ENCODE measurements at places on chromosomes 4 and X. TPM values are rescaled to one million over a fixed set of nuclear protein-coding genes. Genes with fewer than 3 reads are reported as not detected.

GPRIN3 gene
- 5.7 TPM for total RNA-seq

DNA sequence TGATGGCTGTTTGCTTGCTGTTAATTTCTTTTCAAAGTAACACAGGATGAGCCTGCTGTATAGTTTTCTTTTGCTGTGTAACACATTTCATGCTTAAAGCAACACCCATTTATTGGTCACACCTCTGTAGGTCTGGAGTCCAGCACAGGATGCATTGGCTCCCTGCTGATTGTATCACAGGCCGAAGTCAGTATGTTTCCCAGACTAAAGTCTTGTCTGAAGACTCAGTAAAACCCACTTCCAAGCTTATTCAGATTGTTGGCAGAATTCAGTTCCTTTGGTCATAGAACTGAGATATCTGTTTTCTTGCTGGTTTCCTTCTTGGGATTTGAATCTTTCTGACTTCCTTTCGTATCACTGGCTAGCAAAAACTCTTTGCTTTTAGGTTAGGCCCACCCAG is 54.3 kb downstream of the LRP2BP start:
- no peak for DNase-seq

- DNase-seq = no peak
Observed at GRCh38 chrX:119229253-119229615, 6.9 kb upstream of the PGRMC1 start.

GRCh38 chr4:64146030-64146429 is 263.2 kb downstream of the TECRL start:
- DNase-seq = no peak

DNA sequence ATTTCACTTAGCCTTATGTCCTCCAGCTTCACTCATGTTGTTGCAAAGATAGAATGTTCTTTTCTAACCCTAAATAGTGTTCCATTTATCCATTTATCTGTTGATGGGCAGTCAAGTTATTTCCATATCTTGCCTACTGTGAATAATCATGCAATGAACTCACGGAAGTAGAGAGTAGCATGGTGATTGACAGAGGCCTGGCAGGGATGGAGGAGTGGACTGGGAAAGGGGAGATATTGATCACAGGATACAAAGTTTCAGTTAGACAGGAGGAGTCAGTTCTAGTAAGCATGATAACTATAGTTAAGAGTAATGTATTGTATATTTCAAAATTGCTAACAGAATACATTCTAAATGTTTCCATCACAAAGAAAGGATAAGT is 10.3 kb upstream of the CLNK start:
- DNase-seq = no peak

DNA sequence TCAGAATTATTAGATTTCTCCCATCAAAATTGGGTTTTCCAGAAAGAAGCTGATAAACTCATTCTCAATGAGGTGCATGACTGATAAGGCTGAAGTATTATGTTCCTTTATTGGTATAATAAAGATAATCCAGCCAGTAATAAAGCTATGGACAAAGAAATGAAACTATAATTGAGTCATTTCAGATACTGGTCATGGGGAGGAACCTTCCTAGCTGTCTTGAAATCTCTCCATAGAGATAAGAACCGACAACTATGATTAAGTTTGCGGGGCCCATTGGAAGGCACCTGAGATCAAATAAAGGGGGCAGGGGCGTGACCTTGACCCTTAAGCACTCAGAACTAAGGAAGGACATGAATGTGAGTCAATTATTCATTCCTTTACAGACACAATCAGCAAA is 47.8 kb downstream of the RAI2 start:
- DNase-seq = no peak

DNA sequence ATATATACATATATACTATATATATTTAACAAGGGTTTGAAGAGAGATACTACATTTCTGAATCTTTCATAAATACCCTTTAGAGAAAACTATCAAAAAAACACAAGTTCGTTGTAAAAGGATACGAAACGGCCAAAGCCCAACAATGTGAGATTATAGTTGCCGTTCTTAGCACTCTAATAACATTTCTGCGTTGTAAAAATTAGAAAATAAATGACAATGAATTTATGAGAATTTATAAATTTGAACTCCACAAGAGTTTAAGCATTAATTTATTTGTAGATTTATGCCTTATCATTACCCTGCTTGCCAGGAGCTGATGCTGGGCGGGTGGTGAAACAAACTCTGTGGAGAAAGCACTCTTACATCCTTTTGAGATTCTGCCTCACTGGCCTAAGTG is 1.1 kb downstream of the WDR17 start:
- no peak for DNase-seq

DNA sequence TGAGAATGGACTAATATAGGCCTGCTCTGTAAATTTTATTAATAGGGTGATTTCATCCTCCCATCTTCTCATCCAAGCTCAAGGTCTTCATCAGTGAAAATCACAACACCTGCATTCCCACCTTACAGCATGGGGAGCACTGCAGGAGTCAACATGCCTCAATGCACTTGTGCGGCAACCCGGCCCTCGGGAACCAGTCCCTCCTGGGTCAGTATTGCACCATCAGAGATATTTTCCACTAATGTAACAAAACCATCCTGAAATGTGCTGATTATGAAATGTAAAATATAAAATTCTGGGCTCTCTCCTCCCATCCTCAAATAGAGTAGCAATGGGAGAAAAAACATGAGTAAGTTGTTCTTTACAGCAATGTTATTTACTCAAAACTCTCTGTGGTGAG is 13.0 kb downstream of the USP46 start:
- no peak for DNase-seq

DNA sequence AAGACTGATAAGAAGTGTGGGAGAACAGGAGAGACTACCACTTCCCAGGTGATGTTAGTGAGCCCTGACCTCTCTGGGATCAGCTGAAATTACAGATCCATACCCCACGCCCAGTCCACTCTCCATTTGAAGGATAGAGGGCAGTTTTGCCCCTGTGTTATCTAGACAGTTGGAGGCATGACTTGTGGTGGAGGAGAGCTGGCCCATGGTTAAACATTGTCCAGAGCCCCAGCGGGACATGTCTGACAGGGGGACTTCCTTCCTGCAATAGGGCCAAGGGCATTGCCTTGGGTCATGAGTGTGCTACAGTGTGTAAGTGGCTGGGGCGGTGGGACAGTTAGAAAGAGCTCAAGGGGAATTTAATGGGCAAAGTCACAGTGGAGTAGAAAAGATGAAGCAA is 181.1 kb downstream of the MID1IP1 start:
- no peak for DNase-seq

DNA sequence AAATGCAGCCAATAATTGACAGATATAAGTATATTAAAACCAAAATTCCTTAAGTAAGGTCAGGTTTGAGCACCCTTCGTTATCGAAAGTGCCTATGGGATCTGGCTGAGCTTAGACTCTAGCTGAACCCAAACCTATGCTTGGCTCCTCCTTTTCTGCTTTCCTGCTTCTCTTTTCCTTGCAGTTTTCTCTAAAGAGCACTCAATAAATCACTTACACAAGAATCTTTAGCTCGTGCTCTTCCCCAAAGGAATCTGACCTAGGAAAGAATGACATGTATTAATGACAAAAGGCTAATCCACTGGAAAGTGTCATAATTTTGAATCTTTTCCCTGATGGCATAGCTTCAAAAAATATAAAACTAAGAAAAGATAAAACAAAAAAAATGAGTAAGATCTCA is 282.7 kb downstream of the DKK2 start:
- no peak for DNase-seq

DNA sequence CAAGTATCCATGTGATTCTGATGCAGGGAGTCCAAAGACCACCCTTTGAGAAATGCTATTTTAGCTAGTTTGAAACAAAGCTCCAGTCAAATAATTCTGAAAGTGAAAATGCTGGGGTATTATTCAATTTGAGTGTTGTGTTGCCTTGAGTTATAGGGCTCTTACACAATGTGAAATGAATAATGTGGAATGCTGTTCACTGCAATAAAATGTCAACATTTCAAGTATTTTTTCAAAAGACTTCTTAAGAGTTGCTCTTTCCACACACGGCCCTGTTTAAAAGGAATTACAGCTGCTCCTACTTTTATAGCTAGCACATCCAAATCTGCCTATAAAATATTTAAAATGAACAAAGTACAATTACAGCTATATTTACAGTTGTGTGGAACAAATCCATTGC is 27.5 kb upstream of the PLS3 start:
- DNase-seq = no peak

GRCh38 chr4:76090241-76090691 is 15.8 kb downstream of the ART3 start:
- no peak for DNase-seq

DNA sequence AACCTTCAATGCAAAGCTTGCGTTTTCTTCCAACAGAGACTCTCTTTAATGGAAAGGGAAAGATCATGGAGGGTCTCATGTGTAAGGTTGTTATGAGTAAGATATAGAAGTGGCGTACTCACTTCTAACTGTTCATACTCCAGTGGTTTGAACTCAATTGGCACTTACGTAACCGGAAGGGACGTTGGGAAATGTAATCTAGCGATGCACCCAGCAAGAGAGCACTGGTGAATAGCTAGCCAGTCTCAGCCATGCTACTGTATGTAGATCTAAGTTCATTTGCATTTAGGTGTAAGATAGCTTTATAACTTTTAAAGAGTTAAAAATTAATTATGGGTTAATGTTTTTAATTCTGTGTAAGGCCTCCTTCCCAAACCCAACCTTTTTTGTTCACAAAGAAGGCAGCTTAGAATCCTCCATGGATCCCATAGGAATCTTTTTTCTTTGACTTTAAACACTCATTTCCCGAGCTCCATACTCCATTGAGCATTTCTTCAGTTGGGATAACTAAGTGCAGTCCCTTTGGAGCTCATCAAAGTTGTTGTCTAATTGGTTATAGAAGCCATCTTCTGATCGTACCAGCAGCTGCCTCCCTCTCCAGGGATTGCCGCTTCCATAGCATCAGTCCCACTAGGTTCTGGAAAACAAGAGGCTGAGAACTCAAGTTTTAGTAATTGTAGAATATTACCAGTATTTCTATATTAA is 191.1 kb downstream of the RAPGEF2 start:
- no peak for DNase-seq
